ENCODE measurements at places on chromosomes 4 and X.

- DNase-seq: no peak
Observed at GRCh38 chr4:8051644-8052043, 107.0 kb downstream of the ABLIM2 start.

DNA sequence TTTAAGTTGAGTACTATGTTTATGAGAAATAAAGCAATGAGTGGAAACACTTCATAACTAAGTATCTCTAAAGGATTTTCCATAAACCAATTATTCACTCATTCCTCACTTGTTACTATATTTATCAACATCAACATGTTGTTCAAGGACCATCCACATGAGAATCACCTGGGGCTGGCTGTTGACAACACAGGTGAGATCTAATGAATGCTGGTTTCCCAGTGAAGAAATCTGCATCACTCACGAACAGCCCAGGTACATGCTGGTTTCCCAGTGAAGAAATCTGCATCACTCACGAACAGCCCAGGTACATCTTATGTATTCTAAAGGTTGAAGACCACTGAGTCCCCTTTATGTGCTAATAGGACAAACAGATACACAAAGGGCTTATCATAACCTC is 32.5 kb downstream of the TSPAN5 start:
- DNase-seq: no peak

DNA sequence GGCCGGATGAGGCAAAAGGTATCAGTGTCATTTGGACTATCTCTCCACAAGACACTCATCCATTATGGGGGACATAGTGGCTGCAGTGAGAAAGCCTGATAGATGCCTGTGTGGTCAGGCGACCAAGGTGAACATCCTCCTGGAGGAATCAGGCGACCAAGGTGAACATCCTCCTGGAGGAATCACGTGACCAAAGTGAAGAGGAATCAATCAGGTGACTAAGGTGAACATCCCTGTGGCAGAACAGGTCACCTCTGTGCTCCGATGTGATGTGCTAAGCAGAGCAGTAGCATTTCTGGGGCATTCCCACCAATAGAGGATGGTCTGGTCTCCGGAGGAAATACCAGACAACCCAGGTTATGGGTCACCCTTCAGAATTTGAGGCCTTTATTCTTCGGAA is 44.0 kb downstream of the RNF212 start:
- DNase-seq: no peak

DNA sequence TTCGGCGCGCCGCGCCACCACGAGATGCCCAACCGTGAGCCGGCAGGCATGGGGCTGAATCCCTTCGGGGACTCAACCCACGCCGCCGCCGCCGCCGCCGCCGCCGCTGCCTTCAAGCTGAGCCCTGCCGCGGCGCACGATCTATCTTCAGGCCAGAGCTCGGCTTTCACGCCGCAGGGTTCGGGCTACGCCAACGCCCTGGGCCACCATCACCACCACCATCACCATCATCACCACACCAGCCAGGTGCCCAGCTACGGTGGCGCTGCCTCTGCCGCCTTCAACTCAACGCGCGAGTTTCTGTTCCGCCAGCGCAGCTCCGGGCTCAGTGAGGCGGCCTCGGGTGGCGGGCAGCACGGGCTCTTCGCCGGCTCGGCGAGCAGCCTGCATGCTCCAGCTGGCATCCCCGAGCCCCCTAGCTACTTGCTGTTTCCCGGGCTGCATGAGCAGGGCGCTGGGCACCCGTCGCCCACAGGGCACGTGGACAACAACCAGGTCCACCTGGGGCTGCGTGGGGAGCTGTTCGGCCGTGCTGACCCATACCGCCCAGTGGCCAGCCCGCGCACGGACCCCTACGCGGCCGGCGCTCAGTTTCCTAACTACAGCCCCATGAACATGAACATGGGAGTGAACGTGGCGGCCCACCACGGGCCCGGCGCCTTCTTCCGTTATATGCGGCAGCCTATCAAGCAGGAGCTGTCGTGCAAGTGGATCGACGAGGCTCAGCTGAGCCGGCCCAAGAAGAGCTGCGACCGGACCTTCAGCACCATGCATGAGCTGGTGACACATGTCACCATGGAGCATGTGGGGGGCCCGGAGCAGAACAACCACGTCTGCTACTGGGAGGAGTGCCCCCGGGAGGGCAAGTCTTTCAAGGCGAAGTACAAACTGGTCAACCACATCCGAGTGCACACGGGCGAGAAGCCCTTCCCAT is 1.1 kb downstream of the ZIC3 start:
- no peak for DNase-seq

- DNase-seq: no peak
Observed at GRCh38 chr4:112633477-112634235, 3.1 kb downstream of the ZGRF1 start.

GRCh38 chrX:155108427-155108826 is 37.1 kb downstream of the BRCC3 start:
- no peak for DNase-seq

All from HS-27A (cell line).